ENCODE measurements at places on chromosomes 6 and 20. TPM values are rescaled to one million over a fixed set of nuclear protein-coding genes. Genes with fewer than 3 reads are reported as not detected.

HIVEP2 gene
- polyA plus RNA-seq = 29.0 TPM

DNA sequence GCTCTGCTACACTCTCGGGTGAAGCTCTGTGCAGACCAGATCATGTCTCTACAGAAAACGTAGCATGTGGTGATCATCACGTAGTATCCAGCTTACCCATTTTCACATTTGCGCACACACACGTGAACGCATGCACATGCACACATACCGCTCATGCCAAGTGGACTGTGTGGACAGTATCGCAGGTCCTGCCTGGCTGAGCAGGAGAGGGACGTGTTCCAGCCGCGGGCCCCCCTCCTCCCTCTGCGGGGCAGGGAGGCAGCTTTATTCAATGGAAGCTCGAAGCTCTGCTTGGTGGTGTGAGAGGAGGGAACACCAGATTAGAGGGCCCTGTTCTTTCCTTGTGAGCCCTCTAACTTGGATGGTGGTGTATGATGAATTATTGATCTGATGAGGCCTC, 51.1 kb downstream of the CDH26 start:
- peaks cover 5% of the 10 kb centered on the region for H3K4me1 ChIP-seq
- no peak overlapping the region for H3K4me3 ChIP-seq
- H3K36me3 ChIP-seq = no peaks in the 10 kb centered on the region

GRCh38 chr6:25027221-25027916, 91.6 kb upstream of the RIPOR2 start:
- peaks cover 4% of the 10 kb centered on the region for H3K36me3 ChIP-seq
- peak; percentile 65 for DNase-seq
- peaks cover 30% of the 10 kb centered on the region for H3K4me1 ChIP-seq
- H3K27ac ChIP-seq = peak overlapping the region; percentile 50
- peak overlapping the region; percentile 50 for H3K4me3 ChIP-seq

PACSIN1 gene
- polyA plus RNA-seq = 0.29 TPM

DNA sequence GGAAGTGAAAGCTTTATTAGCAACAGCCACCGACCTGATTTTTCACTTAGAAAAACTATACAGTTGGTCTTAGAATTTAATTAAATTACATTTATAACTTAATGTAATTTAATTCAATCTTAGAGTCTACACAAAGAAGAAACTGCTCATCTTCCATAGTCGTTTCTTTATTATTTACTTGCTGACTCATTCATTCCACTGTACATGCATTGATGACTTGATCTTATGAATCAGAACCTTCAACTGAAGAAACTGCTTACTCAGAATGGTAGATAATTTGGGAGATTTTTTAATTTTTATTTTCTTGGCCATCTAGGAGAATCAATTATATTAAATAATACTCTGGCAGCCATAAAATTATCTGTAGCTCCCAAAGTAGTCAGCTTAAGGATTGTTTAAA, 1021.6 kb upstream of the FLRT3 start:
- DNase-seq = no peak
- no peaks in the 10 kb centered on the region for H3K4me1 ChIP-seq
- no peak overlapping the region for H3K4me3 ChIP-seq
- H3K27ac ChIP-seq = no peak overlapping the region
- H3K36me3 ChIP-seq = no peaks in the 10 kb centered on the region
- no peaks in the 10 kb centered on the region for H3K27me3 ChIP-seq

Data from naive thymus-derived CD4-positive, alpha-beta T cell (primary cell).